ENCODE measurements at places on chromosomes 1 and 21. TPM values are rescaled to one million over a fixed set of nuclear protein-coding genes. Genes with fewer than 3 reads are reported as not detected.
A peak's percentile ranks its signal among the peaks of the same experiment; 100 is the strongest.

DNA sequence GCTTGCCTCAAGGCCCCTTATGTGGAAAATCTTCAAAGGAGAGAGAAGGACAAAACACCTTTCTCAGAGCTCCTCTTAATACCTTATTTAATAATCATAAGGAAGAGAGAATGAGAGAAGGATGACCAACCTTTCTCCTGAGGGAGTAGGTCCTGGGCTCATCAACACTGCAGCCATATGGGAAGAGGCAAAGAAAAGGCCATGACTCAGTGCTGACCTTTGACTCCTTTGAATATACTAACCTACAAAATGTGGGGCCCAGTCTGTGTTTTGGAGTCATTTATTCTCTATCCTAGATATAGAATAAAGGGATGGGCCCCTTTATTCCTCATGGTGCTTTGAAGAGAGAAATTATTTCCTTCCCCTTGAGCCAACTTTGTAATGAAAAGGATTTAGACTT is 38.3 kb downstream of the CAMSAP2 start:
- DNase-seq = no peak

DNA sequence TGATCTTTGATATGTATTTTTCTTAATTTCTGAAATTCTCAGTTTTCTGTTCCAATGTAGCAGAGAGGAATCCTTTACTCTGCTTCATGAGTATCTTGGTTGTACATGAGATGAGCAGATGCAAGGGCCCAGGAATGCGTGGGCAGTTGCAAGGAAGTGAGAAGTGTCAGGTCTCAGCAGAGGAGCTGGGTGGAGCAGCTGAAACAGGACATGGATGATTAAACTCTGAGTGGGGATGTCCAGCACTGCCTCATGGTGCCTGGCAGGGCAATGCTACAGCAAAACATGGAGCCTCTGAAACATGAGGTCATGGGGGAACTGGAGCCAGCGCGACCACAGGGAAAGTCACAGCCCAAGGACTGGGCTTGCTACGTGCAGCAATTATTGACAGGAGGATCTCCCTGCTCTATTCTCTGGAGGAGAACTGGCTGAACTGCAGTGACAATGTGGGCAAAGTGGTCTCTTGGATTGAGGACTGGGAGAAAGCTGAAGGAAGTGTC is 48.4 kb downstream of the COLGALT2 start:
- no peak for DNase-seq

- no peak for DNase-seq
Measured at GRCh38 chr1:106047210-106047609, 1009.3 kb upstream of the PRMT6 start.

GRCh38 chr1:18419113-18419844 is 61.5 kb upstream of the KLHDC7A start:
- DNase-seq = no peak

- peak; percentile 37 for DNase-seq
Measured at GRCh38 chr1:2787163-2787911, 14.2 kb downstream of the TTC34 start.

DNA sequence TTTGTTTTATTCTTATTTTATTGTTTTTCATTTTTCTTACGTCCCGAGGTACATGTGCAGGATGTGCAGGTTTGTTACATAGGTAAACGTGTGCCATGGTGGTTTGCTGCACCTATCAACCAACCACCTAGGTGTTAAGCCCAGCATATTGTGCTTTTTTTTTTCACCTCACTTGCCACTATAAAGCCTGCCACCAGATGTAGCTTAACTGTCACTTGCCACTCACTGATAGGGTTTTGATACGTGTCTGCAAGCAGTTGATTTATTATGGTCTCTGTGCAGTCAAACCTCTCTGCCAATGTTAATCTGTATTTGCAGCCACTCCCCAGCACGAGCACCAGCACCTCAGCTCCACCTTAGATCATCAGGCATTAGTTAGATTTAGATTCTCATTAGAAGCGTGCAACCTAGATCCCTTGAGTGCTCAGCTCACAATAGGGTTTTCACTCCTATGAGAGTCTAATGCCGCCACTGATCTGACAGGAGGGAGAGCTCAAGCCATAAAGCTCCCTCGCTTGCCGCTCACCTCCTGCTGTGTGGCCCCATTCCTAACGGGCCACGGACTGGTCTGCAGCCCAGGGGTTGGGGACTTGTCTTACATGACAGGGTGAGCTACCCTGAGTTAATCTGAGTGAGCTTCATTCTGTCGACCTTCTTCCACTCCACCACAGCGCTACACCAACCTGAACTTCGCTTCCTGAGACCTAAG is 17.9 kb upstream of the ABCG1 start:
- DNase-seq = no peak

Gene CELA2A
- not detected for total RNA-seq

GRCh38 chr1:208485512-208485911 is 241.3 kb upstream of the PLXNA2 start:
- DNase-seq = no peak

Gene CYP4Z1
- total RNA-seq = 0.19 TPM

Gene IRF6
- total RNA-seq = 96.9 TPM

- no peak for DNase-seq
Measured at GRCh38 chr1:179820226-179820970, 57.2 kb downstream of the TOR1AIP2 start.

DNA sequence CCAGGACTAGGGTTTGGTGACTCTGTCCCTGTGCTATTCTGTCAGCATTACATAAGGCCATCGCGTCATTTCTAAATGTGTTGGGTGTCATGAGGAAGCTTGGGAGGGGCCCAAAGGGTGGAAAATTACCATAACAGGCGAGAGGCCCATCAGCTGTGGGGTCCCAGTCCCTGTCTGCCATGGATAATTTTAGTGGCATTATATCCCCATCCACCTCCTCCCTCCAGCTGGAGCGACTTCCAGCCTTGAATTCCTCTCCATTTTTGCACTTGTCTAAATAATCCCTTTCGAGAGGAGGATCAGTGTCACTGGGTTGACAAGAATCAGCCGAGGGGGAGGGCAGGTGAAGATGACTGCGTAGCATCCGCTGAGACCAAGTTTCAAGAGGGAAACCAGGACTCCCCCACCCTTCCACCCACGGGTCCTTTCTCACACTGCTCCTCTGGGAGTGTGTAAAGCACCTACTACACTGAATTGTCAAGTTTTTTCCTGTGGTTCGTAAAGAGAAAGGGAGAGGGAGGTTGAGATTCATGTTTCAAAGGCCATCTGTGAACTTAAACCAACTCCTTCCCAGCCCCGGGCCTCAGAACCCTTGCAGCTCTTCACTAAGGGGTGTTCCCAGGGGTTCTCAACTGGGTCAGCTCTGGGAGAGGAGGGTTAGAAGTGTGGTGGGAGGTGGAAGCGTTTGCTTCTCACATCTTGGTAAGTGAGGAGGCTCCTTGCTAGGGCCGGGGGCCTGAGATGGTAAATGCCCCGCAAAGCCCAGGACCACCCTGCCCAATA is 29.2 kb downstream of the VASH2 start:
- DNase-seq = no peak

DNA sequence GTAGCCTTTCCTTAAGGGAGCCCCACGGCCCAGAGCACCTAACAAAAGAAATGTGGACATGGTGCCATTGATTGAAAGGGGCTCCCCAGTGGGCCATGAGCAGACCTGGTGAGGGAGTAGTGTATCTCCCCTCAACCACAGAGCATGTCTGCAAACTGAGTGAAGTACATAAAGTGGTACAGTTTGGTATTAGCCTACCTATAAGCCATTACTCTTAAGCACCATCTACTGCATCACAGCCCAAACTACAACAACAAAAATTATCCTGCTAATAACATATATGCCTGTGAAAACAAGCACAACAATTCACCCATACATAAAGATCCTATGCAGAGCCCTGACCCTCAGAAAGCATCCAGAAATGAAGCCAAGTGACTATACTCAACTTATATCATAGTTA is 407.8 kb downstream of the PTPRC start:
- no peak for DNase-seq

DNA sequence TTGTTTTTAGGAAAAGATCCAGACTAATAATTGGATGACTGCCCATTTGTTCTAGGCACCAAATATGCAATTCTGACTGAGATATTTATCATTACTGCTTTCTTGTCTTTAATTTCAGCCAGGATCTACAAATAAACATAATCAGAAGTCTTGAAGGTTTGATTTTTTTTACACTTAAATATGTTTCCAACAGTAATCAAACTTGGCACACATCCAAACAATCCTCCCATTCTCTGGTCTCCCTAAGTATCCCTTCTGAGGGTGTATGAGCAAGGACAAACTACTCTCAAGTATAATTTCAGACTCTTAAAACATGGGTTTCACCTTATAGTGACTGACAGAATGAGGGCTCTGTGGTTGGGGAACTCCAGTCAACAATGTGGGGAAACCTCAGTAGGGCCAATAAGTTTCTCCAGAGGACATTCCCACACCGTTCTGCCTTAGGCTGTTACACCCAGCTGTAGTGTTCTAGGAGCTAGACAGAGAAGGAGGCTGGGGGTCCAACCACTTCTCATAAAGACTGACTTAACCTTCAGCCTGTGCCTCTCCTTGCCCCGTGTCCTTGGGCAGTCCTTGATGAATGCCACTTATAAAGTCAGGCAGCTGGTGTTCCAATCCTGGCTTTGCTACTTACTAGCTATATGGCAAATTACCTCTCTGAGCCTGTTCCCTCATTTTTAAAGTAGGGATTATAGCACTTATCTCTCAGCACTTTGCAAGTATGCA is 1.5 kb upstream of the PALMD start:
- no peak for DNase-seq

Gene HAO2
- total RNA-seq = not detected

DNA sequence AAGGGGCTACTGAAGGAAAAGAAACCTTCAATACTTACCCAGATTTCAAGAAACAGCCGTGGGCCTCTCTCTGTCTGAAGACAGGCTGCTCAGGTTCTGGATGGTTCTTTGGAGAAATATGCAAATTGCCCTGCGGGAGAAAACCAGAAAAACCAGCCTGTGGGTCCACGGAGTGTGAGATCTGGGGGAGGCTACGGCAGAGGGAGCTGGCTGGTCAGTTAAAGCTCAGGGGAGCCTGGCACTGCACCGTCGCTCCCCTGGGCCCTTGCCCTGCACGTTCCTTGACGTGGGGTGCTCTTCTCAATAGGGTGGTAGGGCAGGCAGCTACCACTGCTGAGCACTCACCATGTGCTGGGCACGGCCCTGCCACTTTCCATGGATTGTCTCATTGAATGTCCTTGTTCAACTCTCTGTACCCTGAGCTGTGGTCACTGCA is 12.7 kb downstream of the TMCO4 start:
- no peak for DNase-seq

GRCh38 chr1:21258331-21259134 is 31.7 kb downstream of the ECE1 start:
- no peak for DNase-seq

DNA sequence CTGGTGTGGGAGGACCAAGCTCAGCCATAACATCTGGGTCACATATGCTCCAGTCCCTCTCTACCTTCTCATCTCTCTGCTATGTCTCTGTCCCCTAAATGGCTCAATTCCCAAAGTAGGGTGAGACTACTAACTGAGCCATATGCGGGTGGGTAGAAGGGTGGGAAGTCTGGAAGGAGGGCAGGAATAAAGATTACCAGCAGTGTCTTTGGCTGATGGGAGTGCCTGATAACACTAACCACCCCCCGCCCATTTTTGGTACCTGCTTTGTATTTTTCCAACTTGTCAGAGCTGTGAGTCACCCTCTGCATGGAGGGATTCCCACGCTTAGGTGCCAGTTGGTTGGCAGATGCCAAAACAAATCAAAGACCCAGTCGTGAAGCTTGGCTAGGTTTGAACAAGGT is 14.9 kb upstream of the SSBP3 start:
- DNase-seq = no peak

DNA sequence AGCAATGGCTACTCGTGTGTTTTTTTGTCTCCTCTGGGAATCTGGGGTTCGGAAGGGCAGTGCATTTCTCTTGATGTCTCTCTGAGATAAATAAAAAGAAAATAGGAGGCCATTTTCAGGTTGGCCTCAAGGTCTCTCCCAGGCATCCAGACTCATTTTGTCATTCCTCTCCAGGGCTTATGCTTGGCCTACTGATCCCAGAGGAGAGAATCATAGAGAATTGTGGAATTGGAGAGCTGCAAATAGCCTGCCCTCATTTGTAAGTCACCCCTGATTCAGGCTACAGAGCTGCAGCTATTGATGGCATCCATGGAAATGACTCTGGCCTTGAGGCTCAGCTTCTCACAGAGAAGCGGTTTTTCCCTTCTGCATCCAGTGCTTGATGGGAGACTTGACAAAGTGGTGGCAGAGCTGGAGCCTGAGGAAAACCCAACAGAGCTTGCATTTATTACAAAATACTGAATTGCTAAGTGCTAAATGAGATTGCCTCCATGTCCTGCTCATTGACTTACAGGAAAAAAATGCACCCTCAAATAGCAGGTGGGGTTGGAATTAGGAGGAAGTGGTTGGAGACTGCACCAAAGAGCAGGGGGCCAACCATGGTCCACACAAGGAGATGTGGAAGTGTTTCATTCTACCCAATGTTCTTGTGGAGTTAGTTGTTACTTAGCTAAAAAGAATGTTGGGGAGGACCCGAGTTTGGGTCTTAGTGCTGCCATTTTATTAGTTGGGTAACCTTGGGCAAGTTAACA is 140.4 kb downstream of the S1PR1 start:
- no peak for DNase-seq

DNA sequence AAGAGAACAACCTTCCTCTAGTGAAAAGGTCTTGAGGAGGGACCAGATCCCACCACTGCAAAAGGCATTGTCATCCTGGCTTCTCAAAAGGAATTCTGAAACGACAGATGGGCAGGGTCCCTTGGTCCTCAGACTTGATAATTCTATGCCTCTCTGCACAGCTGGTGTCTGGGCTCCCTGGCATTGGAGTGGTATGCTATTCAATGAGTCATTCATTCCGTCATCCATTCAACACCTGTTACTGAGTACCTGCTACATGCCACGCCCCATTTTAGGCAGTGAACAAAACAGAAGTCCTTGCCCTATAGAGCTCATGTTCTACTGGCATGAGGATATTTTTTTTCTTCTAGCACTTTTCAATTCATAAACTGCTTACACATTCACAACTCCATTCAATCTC is 45.8 kb upstream of the HMGB4 start:
- no peak for DNase-seq

GRCh38 chr1:33143698-33144097 is 38.1 kb downstream of the TRIM62 start:
- no peak for DNase-seq

Data from mucosa of descending colon (tissue), 3 donors.